ENCODE measurements at places on chromosomes 1 and 21.

GRCh38 chr1:109248797-109249629 lies at the start of gene CELSR2:
Gene CELSR2 (plus strand): TSS chr1:109249539. CDS start chr1:109250080, 541 bp downstream.
- DNase-seq: peak; percentile 67

GRCh38 chr21:17536381-17536780 lies 23.5 kb downstream of the CXADR start:
- no peak for DNase-seq

- DNase-seq: no peak
These were observed 459.5 kb downstream of the PTPRU start for GRCh38 chr1:29695803-29696202.

DNA sequence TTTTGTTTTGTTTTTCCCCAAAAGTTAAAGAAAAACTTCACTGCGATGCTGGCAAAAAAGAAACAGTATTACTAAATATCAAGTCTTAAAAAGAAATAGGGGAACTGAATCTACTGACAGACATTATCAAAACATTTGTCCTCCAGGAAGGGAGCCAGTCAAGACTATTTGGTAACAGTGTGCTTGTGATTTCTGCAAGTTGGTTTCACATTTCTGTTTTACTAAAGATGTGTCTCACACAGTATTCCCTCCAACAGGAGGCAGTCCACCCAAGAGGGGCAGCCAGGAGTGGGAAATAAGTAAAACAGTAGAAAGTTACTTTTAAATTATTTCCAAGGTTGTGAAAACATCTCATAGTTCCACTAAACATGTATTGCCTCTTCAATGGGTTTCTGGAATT lies 74.4 kb upstream of the SDC3 start:
- no peak for DNase-seq

GRCh38 chr1:213054733-213055591 lies 3.9 kb downstream of the RPS6KC1 start:
- DNase-seq: no peak

DNA sequence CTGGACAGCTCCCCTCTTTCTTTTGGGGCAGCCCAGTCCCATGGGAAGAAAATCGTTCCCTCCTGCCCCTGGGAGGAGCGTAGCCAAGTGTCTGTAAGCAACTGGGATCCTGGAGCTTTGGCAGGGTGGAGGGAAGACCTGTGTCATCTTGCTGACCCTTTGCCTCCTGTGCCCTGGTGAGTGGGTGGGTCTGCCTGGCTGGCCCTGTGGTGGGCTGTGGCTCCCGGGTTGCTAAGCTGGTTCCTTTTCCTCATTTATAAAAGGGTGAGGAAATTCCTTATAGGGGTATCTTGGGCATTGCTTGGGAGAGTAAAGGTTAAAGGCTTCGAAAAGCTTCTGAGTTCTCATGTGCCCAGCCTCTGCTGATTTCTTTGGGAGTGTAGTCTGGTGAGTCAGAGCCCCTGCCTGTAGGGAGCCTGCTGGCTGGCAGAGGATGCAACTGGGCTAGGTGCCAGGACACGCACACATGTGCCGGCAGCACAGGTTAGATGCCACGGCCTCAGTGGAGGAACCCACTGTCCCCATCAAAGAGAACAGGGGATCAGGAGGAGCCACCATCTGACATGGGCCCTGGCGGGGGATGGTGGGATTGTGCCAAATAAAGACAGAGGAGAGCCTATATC lies 85.2 kb downstream of the ARHGEF10L start:
- DNase-seq: no peak

DNA sequence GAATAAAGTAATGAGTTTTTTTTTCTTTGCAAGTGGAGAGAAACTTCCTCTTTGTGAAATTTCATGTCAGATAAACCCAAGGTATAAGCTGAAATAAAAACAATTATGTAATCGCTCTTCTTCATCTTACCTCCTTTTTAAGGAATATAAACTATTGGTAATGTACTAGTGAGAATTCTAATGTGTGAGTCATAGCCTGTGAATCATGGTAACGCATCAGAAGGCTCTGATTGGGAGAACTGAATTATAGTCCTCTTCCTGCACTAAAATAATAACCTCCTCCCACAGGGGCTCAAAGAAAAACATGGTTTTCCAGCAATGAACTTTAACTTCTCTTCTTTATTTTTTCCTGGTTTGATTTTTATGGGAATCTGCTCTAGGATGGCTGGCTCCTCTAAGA lies 57.1 kb upstream of the COX20 start:
- no peak for DNase-seq

DNA sequence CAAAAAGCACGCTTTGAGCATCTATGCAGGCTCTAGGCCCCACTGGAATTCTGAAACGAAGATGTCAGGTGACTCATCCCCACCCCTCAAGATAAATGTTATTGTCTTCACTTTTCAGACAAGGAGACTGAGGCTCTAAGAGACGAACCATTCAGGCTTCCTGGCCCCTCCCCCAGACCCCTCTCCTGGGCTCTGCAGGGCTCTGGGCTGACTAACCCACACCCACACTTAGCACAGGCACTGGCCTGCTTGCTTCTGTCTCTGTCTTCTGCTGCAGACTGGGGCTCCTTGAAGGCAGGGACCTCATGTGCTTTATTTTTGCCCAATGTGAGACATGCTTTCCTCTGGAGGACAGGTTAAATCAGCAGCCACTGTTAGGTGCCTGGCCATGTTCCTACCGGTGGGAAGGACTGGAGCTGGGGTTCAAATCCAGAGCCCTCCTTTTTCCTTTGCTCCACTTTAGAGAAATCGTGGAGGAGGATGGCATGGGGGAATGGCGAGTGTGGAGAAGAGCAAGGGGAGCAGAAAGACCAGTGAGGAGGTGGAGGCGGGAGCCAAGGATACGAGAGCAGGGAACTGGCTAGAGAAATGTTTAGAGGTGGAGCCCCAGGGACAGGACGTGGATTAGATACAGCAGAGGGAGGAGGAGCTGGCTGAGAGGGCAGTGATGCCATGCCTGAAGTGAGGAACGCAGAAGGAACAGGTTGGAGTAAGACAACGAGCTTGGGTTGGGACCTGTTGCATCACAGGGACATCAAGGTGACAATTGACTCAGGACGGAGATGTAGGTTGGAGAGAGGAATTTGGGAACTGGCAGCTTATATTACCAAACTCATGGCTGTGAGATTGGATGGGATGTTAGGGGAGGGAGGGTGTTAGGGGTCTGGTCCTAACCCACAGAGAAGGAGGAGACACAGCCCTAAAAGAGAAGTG lies 1.7 kb downstream of the TMEM125 start:
- DNase-seq: no peak

DNA sequence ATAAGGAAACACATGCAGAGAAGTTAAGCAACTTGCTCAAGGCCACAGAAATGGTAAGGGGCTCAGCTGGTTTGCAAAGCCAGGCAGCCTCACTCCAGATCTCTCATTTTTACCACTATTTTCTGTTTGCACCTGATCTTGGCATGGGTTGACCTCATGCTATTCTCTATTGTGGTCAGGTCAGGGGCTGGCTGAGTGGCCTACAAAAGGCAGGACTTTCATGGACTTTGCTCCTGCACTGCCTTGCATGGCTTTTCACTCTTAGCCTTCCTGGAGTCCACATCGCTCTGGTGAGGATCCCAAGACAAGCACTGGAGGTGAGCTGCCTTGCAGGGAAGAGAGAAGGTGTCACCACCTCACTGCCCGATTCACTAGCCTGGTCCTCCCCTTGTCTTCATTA lies 56.8 kb upstream of the CSF3R start:
- DNase-seq: no peak

- no peak for DNase-seq
These were observed 733.9 kb upstream of the CHRM3 start for GRCh38 chr1:238652346-238652968.

DNA sequence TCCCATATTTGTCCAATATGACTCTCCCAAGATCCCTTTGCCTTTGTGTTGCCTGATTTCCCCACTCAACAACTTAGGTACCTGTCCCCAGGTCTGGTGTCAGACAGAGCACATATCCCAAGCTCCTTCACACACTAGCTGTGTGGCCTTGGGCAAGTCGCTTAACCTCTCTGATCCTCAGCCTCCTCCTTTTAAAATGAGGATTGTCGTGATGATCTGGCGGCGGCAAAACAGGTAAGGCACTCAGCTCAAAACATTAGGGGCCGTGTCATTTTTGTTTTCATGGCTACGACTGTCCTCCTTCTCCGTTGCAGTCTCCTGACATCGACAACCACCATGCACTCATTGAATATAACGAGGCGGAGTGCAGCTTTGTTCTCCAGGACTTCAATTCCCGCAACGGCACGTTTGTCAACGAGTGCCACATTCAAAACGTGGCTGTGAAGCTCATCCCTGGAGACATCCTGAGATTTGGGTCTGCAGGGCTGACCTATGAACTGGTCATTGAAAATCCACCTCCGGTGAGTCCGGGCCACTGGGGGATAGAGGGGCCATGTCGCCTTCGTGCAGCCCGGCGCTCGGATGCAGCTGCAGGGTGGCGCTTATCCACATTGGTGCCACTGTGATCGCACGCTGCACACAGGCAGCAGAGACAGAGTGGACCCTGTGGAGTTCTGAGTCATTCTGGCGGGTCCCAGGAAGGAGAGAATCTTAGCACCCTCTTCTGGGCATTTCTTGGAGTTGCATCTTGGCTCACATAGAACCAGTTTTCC lies 25.2 kb downstream of the FHAD1 start:
- peak; percentile 76 for DNase-seq

DNA sequence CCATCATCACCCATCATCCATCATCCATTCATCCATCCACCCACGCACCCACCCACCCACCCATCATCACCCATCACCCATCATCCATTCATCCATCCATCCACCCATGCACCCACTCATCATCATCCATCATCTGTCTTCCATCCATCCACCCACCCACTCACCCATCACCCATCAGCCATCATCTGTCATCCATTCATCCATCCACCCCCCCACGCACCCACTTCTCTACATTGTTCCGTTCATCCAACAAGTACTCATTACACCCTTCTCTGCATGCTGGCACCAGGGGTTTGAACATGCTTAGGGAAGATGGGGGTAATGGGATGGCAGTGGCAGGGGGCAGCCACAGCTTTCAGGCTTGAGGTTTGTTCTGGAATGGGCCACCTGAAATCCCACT lies 82.1 kb downstream of the ADARB1 start:
- no peak for DNase-seq

GRCh38 chr1:152022474-152022873 lies 14.3 kb downstream of the S100A11 start:
- DNase-seq: no peak

All from activated CD4-positive, alpha-beta T cell treated with anti-CD3 and anti-CD28 coated beads, Interleukin-10, Interleukin-2, amounts not matched to agents 100 ng/mL and 50 ng/mL, durations not matched to agents 16 hours and 8 hours (primary cell).